Cardiac muscle cell (in vitro differentiated cells and primary cell): ENCODE measurements at places on chromosomes 1 and 21. TPM values are rescaled to one million over a fixed set of nuclear protein-coding genes. Genes with fewer than 3 reads are reported as not detected.
A peak's percentile ranks its signal among the peaks of the same experiment; 100 is the strongest.

DNA sequence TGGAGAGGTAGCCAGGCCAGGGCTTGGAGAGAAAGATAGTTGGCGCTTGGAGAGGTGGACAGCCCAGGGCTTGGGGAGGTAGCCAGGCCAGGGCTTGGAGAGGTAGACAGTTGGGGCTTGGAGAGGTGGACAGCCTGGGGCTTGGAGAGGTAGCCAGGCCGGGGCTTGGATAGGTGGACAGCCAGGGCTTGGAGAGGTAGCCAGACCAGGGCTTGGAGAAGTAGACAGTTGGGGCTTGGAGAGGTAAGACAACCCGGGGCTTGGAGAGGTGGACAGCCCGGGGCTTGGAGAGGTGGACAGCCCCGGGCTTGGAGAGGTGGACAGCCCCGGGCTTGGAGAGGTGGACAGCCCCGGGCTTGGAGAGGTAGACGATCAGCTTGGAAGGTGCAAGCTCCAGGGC lies 7.7 kb downstream of the LSS start:
- no peaks in the 10 kb centered on the region for H3K27me3 ChIP-seq
- peaks cover 12% of the 10 kb centered on the region for H3K36me3 ChIP-seq
- H3K27ac ChIP-seq, result no peak overlapping the region
- DNase-seq, result no peak

DNA sequence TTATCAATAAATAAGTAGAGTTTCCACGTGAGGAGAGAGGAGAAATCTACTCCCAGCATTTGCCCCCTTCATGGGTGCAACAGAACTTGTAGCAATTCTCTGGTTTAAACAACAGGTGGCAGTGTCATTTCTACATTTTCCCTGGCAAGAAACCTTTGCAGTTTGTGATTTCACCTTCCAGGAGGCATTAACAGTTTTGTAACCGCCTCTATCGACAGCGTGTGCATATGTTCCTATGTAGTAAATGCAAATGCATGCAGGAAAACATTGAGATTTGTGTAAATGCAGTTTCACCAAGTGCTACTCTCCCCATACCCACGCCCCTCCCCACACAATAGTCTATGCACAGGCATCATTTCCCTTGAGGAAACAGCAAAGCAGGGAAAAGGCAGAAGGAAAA lies 494.7 kb downstream of the SMYD3 start:
- no peak overlapping the region for H3K4me3 ChIP-seq
- H3K27ac ChIP-seq, result no peak overlapping the region
- no peaks in the 10 kb centered on the region for H3K4me1 ChIP-seq
- no peaks in the 10 kb centered on the region for H3K36me3 ChIP-seq
- DNase-seq, result peak; percentile 68

- H3K27me3 ChIP-seq, result no peaks in the 10 kb centered on the region
- no peak overlapping the region for H3K27ac ChIP-seq
- H3K36me3 ChIP-seq, result no peaks in the 10 kb centered on the region
- no peaks in the 10 kb centered on the region for H3K4me1 ChIP-seq
Observed at GRCh38 chr1:30677471-30677870, 45.9 kb downstream of the MATN1 start.

DNA sequence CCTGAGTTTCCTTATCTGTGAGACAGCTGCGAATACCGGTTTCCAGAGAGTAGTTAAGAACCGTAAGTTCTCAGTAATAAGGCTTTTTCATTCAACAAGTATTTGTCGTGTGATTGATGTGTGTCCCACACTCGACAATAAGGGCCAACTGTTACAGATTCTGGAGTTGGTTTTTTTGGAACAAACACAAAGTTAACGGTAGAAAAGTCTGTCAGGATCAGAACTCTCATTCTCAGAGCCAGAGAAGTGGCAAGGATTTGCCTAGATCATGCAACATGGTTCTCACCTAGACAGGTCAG lies 837 bp downstream of the NUDC start:
- peak overlapping the region; percentile 45 for H3K4me3 ChIP-seq
- H3K36me3 ChIP-seq, result peaks cover 19% of the 10 kb centered on the region
- no peaks in the 10 kb centered on the region for H3K27me3 ChIP-seq
- H3K27ac ChIP-seq, result peak overlapping the region; percentile 74
- DNase-seq, result no peak

DNA sequence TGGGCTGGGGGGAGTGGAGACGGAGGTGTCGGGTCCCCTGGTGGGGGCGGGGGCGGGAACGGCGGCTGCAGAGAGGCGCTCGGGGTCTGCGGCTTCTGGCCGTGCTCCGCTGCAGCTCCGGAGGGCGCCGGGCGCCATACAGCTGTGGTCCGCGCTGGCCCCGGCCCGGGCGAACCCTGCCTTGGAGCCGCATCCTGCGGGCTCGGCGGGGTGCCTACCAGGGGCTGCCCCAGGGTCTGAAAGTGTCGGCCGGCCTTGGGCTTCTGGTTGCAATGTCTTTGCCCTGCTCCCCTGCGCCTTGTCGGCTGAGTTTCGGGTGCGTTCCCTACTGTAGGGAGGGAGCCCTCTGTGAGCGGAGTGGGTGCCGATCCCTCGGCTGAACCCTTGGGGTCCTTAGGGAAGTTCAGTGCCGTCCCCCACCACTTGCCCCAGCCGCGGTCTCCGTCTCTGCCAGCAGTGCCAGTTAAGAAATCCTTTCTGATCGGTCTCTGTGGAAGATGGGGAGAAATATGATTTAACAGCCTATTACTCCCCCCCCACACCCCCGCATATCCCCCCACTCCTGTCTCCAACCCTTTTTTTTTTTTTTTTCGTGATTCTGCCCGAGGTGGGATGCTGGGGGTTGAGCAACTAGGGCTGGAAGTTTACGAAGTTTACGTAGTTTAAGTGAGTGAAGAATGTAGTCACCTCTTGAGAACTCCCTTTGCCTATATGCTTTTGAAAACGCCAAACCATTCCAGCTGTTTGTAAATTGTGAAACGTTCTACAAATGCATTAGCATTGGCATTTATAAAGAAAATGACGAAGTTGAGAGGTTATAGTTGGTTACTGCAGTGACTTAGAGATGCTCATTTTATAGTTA lies 588 bp downstream of the NEXN start:
- H3K36me3 ChIP-seq, result peaks cover 9% of the 10 kb centered on the region
- peak overlapping the region; percentile 82 for H3K4me3 ChIP-seq
- H3K27ac ChIP-seq, result peak overlapping the region; percentile 100
- H3K4me1 ChIP-seq, result peaks cover 10% of the 10 kb centered on the region
- no peaks in the 10 kb centered on the region for H3K27me3 ChIP-seq

DNA sequence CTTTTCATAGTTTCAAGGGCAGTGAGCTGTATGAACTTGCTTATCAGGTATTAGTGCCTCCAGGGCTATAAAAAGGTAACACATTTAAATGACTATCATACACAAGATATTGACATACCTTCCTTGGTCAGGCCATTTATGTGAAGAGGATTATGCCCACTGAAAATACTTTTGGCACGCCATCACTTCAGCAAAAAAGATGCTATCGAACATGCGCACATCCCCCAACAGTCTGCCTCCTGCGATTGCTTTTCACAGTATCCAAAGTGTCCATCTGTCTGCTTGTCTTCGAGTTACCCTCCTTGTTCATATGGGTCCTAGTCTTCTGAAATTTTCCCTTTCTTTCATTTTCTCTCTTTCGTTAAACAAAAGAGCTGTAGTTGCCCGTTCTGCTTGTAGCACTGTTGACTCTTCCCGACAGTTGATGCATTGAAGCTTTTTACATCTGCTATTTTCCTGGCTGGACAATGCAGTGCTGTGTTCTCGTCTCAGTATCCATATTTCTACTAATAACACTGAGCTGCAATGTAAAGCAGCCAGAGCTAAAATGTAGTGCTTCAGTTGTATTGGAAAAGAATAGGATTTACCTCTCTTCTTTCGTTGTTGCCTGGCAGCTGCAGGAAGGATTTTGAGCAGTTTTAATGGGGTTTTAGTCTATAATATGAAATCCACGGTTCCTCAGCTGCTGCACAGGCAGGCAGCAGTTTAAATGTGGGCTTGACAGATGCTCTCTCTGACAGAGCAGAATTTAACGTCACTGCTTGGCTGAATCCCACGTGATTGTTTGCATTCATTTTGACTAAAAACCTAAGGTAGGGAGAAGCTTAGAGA lies at the start of gene B3GALT2:
Gene B3GALT2 (minus strand): TSS at position 713 of the 831 bp plus-strand sequence. CDS start 5,051 bp downstream, outside the sequence.
- peak within 1 kb of the TSS; percentile 12 for H3K4me3 ChIP-seq
- H3K27me3 ChIP-seq, result no peaks in the 10 kb centered on the region
- no peaks in the 10 kb centered on the region for H3K36me3 ChIP-seq

- no peaks in the 10 kb centered on the region for H3K27me3 ChIP-seq
- no peak for DNase-seq
- no peaks in the 10 kb centered on the region for H3K4me1 ChIP-seq
- H3K27ac ChIP-seq, result no peak overlapping the region
- no peak overlapping the region for H3K4me3 ChIP-seq
Observed at GRCh38 chr1:200398373-200398772, 11.5 kb downstream of the ZNF281 start.

DNA sequence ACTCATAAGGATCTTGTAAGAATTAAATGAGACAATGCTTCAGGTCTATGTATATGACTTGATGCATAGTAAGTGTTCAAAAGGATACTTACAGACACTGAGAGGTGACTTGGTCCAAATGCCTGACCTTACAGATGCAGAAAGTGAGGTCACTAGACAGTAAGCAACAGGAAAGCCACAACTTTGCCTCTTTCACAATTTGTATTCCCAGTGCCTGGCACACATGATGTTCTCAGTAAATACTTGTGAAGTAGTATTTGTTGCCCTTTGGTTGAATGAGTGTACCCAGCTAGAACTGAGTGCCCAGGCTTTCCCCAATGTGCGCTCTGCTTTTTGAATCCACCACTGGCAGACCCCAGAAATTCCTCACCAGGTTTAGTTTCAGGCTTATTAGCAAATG lies 105.1 kb downstream of the BEND5 start:
- H3K4me3 ChIP-seq, result no peak overlapping the region
- DNase-seq, result no peak
- no peaks in the 10 kb centered on the region for H3K36me3 ChIP-seq
- no peak overlapping the region for H3K27ac ChIP-seq

DNA sequence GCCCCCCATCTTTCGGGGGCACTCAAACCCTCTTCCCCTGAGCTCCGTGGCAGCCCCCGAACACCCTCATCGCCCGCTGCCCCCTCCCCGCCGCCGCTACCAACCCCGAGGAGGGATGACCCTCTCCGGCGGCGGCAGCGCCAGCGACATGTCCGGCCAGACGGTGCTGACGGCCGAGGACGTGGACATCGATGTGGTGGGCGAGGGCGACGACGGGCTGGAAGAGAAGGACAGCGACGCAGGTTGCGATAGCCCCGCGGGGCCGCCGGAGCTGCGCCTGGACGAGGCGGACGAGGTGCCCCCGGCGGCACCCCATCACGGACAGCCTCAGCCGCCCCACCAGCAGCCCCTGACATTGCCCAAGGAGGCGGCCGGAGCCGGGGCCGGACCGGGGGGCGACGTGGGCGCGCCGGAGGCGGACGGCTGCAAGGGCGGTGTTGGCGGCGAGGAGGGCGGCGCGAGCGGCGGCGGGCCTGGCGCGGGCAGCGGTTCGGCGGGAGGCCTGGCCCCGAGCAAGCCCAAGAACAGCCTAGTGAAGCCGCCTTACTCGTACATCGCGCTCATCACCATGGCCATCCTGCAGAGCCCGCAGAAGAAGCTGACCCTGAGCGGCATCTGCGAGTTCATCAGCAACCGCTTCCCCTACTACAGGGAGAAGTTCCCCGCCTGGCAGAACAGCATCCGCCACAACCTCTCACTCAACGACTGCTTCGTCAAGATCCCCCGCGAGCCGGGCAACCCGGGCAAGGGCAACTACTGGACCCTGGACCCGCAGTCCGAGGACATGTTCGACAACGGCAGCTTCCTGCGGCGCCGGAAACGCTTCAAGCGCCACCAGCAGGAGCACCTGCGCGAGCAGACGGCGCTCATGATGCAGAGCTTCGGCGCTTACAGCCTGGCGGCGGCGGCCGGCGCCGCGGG lies 837 bp downstream of the FOXD3 start:
- H3K27me3 ChIP-seq, result peaks cover 100% of the 10 kb centered on the region
- H3K4me3 ChIP-seq, result peak overlapping the region; percentile 25
- H3K36me3 ChIP-seq, result no peaks in the 10 kb centered on the region
- no peak overlapping the region for H3K27ac ChIP-seq

DNA sequence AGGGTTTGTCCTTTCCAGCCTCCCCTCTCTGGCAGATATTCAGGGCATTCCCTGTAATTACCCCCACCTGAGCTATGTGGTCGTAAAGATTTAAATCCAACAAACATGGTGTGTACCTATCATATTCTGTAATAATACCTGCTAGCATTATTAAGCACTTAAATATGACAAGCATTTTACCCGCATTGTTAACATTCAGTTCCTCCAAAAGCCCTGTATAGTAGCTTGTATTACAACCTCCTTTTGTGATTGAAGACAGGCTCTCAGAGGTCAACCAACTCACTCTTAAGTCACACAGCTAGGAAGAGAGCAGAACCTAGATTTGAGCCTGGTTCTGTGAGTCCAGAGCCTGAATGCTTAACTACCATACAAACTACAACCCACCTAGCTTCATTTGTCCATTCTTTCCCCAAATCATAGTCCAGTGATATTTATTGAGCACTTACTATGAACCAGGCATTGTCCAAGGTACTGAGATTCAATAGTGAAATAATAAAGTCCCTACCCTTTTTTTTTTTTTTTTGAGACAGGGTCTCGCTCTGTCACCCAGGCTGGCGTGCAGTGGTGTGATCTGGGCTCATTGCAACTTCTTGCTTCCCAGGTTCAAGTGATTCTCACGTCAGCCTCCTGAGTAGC lies 13.8 kb upstream of the KDM4A start:
- no peaks in the 10 kb centered on the region for H3K27me3 ChIP-seq
- no peaks in the 10 kb centered on the region for H3K4me1 ChIP-seq
- no peak overlapping the region for H3K4me3 ChIP-seq
- no peak overlapping the region for H3K27ac ChIP-seq

DNA sequence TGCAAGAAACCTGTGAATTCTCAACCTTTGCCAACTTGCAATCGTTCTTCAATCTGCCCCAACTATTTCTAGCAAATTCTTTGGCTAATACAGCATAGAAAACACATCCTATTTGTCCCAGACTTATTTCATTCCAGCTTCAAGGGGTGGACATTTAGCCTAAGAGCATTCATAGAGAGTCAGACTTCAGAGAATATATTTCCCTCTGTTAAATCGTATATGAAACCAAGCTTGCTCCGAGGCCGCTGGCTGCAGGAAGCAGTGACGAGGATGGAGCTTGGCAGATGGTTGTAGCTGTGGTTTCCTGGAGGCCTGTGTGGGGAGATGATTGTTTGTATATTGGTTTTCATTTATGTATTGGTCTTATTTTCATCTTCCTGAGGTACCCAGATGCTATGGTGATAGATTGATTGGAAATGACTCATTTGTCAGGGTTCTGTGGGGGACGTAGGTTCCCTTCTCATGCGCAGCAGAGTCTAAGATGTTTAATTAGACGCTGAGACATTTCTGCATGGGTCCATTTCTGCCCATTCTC lies 26.1 kb downstream of the MAN1C1 start:
- no peak for DNase-seq
- H3K4me1 ChIP-seq, result peaks cover 10% of the 10 kb centered on the region
- H3K4me3 ChIP-seq, result no peak overlapping the region
- no peak overlapping the region for H3K27ac ChIP-seq
- H3K36me3 ChIP-seq, result no peaks in the 10 kb centered on the region

Gene CELA3B
- not detected in 2 replicates for total RNA-seq

Gene SYT6
- 0.09 TPM in 1 of 2 replicates, not detected in the other for total RNA-seq
